ENCODE measurements at places on chromosomes 6 and 20. TPM values are rescaled to one million over a fixed set of nuclear protein-coding genes. Genes with fewer than 3 reads are reported as not detected.

NUDT3 gene
- 32.0 TPM for total RNA-seq

CNPY3 gene
- total RNA-seq: 40.1 TPM

RGS17 gene
- 1.2 TPM for total RNA-seq

FBXO5 gene
- total RNA-seq: 17.4 TPM

CDH26 gene
- 0.27 TPM for total RNA-seq

TSPO2 gene
- not detected for total RNA-seq

XKR7 gene
- total RNA-seq: 0.11 TPM

EPM2A gene
- total RNA-seq: 11.1 TPM

DNA sequence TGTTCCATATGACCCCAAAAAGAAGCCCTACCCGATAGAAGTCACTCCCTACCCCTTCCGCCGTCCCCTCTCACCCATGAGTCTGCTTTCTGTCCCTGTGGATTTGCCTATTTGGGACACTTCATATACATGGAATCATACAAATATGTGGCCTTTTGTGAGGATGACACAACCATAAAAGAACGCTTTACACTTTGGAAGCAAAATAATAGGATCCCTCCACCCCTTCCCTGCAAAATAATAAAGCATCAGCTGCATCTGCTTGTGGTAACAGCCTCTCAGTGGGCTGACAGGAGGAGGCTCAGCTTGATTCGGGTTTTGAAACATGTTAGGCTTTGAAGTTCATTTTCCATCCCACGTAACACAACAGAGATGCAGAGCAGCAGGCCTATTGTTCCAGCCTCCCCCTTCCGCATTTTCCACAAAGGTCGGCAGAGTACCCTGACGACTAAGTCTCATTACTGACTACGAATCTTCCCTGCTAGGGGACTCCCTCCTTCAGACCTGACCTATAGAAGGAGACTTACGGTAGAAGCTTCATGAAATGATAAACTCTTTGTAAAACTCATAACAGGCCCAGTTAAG, 99.1 kb downstream of the ALDH8A1 start:
- DNase-seq: no peak

DNA sequence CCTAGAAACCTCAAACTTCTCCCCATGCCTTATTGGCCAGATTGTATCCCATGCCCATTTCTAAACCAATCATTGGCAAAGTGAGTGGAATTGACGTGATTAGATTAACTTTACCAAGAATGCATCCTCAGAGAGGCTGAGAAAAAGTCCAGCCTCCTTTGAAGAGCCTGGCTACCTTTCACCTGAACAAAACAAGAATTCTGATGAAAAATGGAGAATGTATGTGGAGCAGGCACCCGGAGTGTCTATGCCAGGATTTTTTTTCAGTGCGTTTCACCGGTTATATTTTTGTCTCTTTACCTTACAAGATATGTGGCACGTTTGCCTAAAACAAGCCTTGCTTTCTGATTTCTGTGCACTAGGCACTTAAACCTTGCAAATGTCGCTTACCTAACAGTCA, 6.1 kb upstream of the TRAM2 start:
- no peak for DNase-seq

DNA sequence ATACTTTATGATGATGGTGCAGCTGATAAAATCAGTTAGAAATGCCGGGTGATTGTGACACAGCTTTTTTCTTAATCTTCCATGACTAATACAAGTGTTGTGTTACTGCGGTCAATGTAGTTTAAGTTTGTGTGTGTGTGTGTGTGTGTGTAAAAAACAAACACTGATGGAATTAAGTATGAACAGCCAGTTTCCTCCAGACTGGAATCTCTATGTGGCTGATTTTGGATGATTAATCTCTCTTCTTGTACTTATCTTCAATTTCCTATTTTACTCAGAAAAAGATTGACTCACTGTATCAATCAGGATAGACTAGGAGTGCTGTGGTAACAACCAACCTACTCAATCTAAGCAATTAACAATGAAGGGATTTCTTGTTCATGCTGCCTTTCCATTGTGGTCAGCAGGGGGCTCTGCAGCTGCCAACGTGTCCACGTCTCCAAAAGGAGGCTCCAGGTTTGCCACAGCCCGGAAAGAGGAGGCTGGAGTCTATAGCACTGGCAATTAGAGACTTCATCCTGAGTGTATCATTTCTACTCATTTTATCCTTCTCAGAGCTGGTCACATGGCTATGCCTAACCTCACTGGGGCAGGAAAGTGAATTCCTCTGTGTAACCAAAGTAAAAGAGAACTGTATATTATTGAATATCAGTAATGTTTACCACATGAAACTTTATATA, 107.7 kb downstream of the CD109 start:
- DNase-seq: peak; percentile 77

GRCh38 chr6:104956731-104957294, at the start of gene LIN28B:
LIN28B (plus strand) TSS chr6:104957107; CDS start chr6:104957251, 144 bp downstream.
- DNase-seq: no peak

DNA sequence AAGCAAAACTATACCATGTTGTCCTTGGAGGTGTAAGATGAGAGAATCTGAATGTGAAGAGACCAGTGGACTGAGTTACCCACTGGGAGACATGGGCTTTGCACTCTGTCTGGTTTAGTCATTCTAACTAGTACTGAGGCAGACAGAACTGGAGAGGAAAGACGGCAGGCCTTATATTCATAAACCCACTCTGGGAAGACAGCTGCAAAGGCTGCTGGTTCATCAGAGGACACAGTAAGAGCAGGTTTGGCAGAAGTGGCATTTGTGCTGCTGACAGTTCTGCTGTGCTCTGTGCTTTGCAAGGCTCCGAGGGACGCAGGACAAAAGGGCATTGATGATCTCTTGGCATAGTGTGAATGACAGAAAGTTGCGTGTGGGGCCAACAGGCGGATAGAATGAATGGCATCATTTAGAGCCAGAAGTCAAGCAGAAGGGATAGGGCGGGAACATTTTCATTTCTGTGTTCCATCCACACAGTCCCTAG, 142.3 kb upstream of the TENT5A start:
- DNase-seq: peak; percentile 96

- DNase-seq: no peak
Measured at GRCh38 chr6:152398993-152399392, 238.2 kb downstream of the SYNE1 start.

- DNase-seq: no peak
Measured at GRCh38 chr6:13250703-13251102, 77.6 kb downstream of the TBC1D7 start.

- DNase-seq: no peak
Measured at GRCh38 chr6:106540907-106541306, 88.4 kb downstream of the RTN4IP1 start.

DNA sequence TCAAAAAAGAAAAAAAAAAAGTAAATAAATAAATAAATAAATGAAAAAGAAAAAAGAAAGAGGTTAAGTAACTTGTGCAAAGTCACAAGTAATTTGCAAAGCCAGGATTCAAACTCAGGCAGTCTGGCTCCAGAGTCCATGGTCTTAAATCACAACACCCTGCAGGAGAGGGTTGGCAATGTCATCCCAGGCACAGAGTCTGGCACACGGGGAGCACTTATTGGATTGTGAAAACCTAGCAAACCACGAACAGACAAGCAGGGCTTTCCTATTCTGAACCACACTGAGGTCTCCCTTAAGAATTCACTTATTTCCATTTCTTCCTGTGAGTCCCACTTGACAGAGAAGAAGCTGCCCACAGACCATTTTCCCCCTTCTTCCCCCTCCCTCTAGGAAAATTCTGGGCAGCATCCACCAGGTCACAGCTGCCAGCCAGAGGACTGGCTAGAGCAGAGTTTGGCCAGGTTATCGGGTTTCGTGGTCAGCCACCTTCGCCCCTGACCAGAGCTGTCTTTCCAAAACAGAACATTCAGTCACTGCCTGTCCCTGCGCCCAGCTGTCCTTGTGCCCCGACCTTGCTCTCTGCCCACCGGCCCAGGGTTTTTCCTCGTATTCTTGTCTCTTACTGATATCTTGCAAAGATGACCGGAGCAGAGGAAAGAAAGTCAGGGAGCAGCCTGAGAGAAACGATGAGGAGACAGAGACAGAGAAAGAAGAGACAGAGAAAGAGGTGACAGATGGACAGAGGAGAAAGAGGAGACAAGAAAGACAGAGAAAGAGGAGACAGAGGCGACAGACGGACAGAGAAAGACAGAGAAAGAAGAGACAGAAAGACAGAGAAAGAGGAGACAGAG, 106.4 kb upstream of the PTPN1 start:
- DNase-seq: no peak

GRCh38 chr20:24646321-24646720, 176.9 kb downstream of the SYNDIG1 start:
- no peak for DNase-seq

DNA sequence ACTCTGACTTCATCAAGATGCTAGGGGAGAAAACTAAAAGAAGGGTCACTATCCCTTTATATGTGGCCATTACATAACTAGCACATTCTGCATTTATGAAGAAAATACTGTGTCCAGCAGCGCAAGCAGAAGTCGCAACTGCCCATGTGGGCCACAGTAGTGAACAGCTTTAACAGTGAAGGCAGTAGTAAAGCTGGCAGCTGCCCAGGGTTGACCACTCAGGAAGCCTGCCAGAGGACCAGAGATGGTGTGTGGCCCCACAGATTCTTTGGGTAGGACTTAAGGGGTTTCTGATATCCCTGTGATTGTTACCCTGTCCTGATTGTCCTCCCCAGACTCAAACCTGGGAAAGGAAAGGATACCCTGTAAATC, 88.3 kb upstream of the NT5E start:
- no peak for DNase-seq

DNA sequence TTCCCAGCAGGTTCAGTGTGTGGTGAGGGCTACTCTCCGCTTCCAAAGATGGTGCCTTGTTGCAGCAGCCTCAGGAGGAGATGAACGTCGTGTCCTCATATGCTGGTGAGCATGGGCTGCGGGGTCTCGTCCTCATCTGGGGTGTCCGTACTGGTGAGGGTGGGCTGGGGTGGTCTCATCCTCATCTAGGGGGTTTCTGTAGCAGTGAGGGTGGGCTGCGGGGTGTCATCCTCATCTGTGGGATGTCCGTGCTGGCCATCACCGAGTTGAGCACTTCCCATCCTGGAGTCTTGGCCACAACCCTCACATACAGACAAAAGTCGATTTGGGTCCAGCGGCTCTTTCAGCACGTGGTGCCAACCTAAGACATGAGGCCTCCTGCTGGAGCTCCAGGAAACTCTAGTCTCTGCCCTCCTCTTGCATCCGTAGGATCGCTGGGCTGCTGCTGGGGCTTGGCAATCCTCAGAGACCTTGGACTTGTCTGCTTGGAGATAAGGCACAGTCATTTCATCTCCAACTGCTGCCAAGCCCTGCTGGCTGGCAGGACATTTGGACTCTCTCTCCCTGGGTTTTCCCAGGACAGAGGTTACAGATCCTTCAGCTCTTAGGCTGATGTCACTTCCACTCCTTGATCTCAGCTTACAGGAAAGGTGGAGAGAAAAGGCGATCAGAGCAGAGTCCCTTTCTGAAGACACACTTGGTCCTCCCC, 160.4 kb downstream of the PACRG start:
- DNase-seq: no peak

DNA sequence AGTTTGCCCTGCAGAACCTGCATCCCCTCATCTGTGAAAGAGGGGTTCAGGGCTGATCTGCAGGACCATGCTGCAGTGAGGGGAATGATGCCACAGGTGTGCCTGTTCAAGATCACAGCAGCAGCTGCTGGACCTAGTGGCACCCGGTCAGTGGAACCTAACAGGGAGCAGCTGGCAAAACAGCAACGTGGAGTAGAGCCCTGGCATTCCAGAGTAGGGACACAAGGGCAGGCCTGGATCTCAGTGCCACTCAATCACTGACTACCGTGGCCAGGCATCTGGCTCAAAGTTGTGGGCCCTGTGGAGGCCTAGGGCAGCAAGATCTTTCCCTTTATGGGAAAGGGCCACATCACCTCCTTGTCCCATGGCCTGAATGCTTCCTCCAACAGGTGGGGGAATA, 62.2 kb downstream of the INSM1 start:
- DNase-seq: no peak

DNA sequence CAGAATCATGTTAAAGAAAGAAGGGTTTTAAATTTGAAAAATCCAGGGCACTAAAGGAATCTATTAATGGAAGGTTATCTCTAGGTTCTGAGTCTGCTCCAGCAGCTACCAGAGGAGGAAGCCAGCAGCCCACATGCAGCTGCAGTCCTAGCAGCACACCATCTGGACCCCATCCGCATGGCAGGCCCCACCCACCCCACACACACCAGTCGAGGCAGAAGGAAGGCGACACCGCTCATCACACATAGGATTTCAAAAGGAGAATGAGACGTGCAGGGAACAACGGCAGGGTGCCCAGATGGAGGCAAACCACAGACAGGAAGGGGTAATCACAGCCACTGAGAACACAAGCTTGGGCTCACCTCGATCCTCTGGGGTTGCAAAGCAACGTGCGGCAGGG, 78.9 kb downstream of the GINS1 start:
- no peak for DNase-seq

Measured in SK-MEL-5 (cell line).